ENCODE measurements at places on chromosomes 16 and 17.

DNA sequence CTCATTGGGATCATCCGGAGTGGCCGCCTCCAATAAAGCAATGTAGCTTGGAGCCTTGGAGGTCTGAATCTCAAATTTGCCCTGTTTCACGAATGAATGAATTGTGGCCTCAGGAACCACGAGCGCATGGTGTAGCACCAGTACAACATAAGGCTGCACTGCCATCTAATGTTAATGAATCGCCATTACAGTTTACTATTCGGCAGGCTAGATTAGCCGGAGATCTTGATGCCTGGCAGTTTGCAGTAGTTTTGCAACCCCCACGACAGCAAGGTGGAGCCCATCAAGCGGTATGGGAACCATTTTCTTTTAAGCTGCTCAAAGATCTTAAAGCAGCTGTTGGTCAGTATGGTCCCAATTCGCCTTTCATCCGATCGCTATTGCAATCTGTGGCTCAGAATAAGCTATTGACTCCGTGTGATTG lies 18.8 kb downstream of the ALOX15B start:
- no peak for DNase-seq

GRCh38 chr16:56204816-56205215 lies 13.5 kb downstream of the GNAO1 start:
- no peak for DNase-seq

DNA sequence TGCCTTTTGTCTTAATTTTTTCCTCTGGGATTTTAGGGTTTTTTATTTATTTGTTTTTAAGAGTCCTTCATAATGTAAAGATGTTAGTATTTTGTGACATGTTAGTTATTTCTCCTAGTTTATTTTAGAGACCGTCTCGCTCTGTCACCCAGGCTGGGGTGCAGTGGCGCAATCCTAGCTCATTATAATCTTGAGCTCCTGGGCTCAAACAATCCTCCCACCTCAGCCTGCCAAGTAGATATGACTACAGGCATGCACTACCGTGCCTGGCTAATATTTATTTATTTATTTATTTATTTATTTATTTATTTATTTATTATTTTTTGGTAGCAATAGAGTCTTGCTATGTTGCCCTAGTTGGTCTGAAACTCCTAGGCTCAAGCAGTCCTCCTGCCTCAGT lies 37.4 kb upstream of the ARHGAP17 start:
- no peak for DNase-seq

DNA sequence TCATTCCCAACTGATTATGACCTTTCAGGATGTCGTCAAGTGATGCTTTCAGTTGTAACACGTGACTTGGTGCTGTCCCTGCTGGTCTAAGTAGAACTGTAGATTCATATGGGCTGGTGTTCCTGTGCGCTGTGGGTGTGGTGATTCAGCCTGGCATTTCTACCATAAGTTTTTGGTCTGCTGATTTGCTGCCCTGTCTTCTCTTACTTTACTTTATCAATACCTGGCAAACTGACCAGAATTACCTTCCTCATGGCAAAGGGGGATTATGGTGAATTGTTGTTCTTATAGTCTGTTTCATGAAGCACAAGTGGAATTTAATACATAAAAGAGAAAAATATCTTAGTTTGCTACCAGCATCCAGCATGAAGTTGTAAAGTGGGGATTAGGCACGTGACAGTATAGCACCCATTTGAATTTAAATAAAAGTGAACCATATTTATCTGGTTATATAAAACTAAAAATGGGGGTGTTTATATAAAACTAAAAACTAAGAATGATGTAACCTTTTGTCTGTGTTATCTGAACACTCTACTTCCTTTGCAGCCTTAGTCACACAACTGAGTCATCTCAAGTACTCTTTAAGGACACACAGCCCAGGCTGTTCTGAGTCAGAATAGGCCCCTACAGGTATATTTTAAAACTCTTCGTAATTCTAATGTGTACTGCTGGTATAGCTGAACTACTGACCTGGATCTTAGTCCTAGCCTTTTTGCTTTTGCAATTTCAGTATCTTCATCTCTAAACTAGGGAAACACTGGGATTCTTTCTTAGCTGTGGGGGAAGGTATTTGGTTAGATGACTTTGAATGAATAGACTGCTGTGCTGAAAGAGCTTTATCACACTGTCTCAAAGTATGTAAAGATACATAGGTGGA lies 28.3 kb downstream of the TTC19 start:
- no peak for DNase-seq

DNA sequence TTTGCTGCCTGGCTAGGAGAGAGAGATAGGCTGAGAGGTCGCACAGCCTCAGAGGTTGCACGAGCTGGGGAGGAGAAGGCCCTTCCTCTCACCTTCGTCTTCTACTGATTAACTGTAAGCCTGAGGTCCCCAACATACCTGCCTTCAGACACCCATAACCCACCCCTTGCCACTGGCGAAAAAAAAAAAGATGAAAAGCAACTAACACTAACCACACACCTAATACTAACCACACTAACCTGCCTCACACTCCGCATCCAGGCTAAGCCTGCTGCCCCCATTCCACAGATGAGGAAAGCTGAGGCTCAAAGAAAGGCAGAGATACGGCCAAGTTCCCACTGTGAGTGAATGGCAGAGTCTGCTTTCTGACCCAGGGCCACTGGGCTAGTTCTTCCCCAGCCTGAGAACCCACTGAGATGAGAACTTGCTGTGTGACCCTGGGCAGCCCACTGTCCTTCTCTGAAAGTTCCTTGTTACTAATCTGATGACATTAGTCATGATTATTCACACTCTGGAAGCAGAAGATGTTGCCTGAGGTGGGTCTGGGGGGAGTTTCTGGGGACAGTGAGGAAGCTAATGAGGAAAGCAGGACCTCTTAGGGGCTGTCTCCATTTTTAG lies 4.6 kb downstream of the IL21R start:
- no peak for DNase-seq

DNA sequence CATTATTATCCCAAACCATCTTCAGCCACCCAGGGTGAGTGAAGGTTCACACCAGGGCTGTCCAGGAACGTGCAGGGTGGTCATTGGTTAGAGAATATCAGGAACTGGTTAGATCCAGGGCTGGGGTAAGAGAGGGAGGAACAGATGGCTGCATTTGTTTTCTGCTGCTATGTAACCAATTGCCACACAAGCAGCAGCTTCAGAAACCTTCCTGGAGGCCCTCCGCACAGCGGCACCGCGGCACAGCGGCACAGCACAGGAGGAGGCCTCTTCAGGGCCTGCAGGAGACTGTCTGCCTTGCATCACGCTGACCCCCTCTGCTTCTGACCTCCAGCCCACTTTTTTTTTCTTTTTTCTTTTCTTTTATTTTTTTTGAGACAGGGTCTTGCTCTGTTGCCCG lies 86.1 kb downstream of the KCNJ12 start:
- no peak for DNase-seq

DNA sequence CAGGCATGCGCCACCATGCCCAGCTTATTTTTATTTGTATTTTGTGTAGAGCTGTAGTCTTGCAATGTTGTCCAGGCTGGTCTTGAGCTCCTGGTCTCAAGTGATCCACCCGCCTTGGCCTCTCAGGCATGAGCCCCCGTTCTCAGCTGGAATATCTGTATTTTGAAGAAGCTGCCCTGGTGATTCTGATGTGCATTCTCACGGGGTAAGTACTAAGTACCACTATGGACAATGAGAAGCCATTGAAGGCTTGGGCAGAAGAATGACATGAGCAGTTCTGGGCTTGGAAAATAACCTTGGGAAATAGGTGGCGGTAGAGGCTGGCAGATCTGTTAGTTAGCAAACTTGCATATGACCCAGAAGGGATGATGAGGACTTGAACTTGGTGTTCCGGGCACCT lies 15.6 kb upstream of the NKD1 start:
- no peak for DNase-seq

GRCh38 chr17:31099016-31099415 lies 4.2 kb downstream of the NF1 start:
- no peak for DNase-seq

DNA sequence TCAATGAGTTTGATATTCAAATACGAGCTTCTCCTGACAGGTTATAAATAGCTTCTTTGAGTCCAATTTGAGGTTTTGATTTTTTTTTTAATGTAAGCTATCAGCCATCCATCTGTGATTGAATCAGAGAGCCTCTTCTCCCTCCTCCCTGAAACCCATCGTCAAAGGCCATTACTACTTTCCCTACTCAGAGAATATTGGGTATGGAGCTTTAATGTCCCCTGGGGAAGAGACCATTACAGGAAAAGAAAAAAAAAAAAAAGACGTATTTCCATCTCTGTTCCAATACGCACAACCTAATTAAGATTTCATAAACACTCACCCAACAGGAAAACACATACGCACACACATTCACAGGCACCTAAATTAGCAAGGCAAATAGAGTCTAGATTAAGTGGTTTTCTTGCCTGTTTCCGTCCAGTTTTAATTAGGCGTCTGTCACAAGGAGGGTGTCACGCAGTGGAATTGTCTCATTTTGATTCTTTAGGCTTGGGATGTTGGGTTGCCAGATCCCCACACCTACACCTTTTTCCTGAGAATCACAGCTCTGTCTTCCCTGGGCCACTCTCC lies 194.3 kb upstream of the RPL38 start:
- DNase-seq, result no peak

GRCh38 chr16:12988071-12988470 lies 86.7 kb downstream of the SHISA9 start:
- DNase-seq, result no peak

- no peak for DNase-seq
Measured at GRCh38 chr16:69477546-69477945, 53.1 kb downstream of the CYB5B start.

GRCh38 chr16:50533317-50533716 lies 14.9 kb upstream of the NKD1 start:
- no peak for DNase-seq

GRCh38 chr16:1430759-1431496 lies at the start of gene PERCC1:
TSS of gene PERCC1 (plus strand) at chr16:1431078. CDS start at chr16:1432594, 1,516 bp downstream.
- DNase-seq, result no peak

DNA sequence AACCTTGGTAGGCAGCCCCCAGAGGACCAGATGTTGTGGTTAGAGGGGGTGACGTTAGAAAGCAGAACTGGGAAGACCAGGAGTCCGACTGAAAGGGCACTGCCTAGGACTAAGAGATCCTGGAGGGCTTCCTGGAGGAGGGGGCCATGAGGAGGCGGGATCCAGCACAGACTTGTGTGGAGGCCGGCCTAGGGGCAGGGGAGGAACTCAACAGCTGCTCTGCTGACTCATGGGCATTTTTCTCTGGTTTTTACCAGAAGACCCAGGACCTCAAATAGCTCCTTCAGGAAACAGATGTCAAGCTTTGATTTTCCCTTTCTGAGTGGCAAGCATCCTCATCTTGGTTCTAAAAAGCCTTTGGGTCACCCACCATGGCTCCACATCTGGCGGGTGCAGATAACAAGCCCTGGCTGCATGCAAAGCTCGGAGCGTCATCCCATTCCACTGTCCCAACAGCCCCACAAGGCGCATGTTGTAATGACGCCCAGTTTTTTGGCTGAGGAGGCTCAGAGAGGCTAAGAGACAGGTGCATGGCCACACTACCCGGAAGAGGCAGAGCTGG lies 29.0 kb downstream of the IL21R start:
- no peak for DNase-seq

GRCh38 chr16:61128545-61129323 lies 907.5 kb downstream of the CDH8 start:
- no peak for DNase-seq

DNA sequence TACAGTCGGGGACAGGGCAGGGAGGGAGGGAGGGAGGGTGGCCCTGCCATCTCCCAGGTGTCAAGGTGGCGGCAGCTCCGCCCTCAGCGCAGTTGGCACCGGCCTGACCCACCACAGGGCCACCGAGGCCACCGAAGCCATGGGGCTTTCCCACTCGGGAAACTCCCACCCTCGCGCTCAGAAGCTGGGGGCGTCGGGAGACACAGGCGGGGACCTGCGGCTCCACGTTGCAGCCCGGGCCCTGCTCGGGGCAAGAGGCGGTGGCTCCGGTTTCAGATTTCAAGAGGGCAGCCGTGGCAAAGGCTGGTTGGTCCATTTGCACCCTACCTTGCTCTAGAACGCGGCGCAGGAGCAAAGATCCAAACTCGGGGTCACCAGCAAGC lies 544 bp downstream of the CYB561 start:
- no peak for DNase-seq

GRCh38 chr16:67028696-67029253 lies at the start of gene CBFB:
TSS of gene CBFB (plus strand) at chr16:67029149. CDS start at chr16:67029408, 259 bp downstream.
- DNase-seq, result peak; percentile 84

GRCh38 chr17:81515530-81516041 lies 3.0 kb upstream of the ACTG1 start:
- no peak for DNase-seq

DNA sequence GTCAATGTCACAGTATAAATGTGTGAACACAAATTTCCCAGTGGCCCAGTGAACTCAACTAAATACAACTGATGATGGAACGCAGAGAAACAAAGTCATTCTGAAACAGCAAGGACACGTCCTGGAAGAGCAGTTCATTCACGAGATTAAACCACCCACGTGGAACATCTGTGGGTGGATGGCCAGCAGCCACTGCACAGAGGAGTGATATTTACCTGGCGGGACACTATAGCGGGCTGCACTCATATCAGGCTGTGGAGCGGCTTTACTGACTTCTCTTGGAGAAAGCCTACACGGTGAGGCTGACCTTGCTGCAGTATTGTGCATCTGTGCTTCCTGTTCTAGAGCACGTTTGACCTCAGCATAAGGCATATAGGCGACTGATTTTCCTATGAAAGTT lies 87.3 kb downstream of the TTC19 start:
- DNase-seq, result no peak

DNA sequence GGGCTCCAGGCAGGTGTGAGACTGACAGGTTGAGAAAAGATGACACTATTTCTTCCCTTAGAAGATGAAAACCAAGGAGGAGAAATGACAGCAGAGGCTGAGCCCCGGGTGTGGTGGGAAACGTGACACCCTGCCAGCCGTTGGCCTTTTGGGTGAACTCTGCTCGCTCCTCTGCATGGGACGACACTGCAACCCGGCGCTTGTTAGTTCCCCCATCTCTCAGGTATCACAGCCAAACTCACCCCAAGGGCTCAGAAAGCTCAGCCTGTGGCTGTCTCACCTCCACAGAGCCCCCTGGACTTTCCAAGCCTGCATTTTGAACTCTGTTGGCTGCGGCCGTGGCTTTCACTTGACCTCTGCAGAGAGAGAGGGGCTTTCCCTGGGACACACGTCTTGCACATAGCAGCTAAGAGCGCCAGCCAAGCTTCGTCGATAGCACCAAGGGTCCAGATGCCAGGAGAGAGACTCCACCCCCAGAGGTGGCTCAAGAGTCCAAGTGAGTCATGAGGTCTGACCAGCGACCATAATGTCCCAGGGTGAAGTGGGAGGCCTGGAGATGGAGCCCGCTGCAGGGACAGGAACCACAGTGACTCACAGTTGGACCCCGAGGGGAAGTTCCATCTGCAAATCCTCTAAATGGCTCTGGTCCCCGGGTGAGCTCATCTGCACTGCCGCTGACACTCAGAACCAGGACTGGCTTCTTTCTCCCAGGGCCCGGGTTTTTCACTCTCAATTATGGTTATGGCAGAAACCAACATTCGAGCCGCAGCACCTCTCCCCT lies 301.9 kb downstream of the SOX9 start:
- no peak for DNase-seq

Data from stimulated activated CD8-positive, alpha-beta memory T cell treated with anti-CD3 and anti-CD28 coated beads, Interleukin-7, amount 100 ng/mL, for 1 hour (primary cell).